EH (cell line): ENCODE measurements at places on chromosomes 4 and X.

DNA sequence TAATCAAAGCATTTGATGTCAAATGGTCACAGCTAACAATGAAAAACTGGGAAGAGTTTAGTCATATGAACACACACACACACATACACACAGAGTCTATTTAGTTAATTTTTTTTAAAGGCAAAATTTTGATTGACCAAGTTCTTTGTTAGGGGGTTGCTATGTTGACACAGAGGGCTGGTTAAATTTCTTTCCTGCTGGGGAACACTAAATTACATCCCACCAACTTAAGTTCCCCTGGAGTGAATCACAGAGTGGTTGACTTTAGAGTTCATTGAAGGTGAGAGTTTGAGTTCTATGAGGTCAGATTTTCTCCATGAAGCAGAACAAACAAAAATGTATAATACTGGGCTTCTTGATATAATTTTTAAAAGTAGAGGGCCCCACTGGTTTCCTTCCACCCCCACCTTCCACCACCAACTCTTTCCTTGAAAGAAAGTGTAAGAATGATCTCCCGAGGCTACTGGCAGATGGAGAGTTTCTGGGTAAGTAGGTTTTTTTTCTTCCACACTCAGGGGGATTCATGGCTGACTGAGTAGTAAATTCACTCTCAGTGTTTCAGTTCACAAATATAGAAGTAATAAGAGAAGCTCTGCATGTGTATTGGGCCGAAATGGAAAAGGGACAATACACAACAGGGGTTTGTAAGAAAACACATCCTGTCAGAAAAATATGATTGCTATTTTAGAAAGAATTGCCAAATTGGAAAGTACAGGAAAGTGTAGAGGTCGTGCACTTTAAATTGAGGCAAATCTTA, 917.0 kb upstream of the LCORL start:
- no peak for DNase-seq

DNA sequence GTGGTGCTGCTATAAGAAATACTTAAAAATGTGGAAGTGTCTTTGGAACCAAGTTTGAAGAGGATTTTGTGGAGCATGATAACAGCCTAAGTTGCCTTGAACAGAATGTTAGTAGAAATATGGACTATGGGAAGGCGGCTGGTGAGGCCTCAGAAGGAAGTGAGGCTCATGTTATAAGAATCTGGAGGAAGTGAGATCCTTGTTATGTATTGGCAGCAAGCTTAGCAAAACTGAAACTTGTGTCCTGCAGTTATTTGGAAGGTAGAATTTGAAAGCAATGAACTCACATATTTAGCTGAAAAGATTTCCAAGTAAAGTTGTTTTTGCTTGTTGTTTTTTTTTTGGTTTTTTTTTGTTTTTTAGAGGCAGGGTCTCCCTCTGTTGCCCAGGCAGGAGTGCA, 13.6 kb upstream of the MED14 start:
- no peak for DNase-seq

DNA sequence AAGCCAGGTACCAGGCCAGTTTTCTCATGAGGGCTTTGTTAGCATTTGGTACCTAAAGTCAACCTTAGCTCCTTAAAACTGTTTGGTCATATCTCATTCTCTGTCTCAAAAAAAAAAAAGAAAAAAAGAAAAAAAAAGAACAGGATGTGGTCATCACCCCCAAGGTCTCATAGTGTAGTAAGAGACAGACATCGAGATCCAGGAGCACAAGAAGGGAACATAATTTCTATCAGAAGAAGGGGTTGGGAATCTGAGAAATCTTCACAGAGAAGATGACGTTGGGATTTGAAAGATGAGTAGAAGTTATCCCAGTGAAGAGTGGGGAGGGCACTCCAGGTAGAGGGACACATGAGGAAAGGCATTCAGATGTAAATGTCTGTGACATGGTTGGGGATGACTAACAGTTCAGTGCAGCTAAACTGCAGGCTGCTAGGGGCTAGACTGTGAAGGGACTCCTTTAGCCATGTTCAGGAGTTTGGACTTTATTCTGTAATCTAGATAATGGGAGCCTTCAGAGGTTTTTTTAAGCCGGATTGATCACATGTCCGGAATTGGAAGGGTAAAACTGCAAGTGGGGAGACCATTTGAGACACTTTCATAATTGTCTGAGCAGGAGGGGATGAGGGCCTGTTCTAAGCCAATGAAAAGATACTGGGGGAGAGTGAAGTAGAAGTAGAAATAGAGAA, 26.9 kb upstream of the GJB1 start:
- no peak for DNase-seq

- DNase-seq, result no peak
These were observed 136.6 kb upstream of the FAM47B start for GRCh38 chrX:34805951-34806350.

GRCh38 chr4:153523164-153523796, 57.1 kb downstream of the TMEM131L start:
- DNase-seq, result no peak

- peak; percentile 90 for DNase-seq
These were observed 7.7 kb upstream of the GABRE start for GRCh38 chrX:151982222-151982621.

GRCh38 chr4:137209240-137209639, 323.1 kb downstream of the PCDH18 start:
- DNase-seq, result no peak

GRCh38 chr4:153684971-153685371, 891 bp downstream of the TLR2 start:
- DNase-seq, result peak; percentile 7

GRCh38 chrX:8245411-8245810, 74.3 kb upstream of the VCX2 start:
- DNase-seq, result no peak

DNA sequence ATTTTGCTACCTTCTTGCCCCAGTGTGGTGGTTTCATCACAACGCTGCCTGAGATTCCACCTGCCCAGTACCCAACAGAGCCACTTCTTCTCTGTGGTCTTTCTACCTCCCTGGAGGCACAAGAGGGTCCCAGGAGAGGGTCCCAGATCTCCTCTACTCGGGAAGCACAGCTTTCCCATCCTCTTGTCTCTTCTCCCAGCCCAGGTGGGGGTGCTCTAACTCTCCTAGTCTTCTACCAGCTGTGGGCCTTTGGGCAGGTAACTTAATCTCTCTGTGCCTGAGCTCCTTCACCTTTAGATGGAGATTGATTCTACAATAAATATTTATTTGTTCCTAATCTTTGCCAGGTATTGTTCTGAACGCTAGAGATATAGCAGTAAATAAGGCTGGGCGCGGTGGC, 1.8 kb upstream of the HPGDS start:
- DNase-seq, result no peak

DNA sequence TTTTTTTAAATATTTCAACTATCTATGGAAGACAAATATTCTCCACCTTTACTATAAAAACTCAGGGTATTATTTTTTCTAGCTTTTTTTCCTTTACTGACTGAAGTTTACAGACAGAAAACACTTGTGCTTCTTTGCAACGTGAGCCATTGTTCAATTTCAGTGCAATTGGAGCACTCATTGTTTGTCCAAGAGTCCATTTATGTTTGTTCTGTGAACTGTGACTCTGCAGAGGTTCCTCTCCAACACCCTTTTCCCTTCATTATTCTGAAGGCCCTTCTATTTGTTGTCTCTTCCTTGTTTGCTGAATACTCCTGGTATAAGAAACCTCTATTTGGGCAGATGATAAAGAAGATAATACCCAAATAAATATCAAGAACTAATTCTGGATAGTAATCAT, 37.4 kb downstream of the DAPP1 start:
- no peak for DNase-seq

- peak; percentile 32 for DNase-seq
These were observed at the start of gene CCDC158 for GRCh38 chr4:76420762-76421581. Gene CCDC158 (minus strand): TSS chr4:76421141. CDS start chr4:76403207, 17,934 bp downstream.

- DNase-seq, result peak; percentile 44
These were observed 7.3 kb upstream of the TMEM185A start for GRCh38 chrX:149638860-149639259.

DNA sequence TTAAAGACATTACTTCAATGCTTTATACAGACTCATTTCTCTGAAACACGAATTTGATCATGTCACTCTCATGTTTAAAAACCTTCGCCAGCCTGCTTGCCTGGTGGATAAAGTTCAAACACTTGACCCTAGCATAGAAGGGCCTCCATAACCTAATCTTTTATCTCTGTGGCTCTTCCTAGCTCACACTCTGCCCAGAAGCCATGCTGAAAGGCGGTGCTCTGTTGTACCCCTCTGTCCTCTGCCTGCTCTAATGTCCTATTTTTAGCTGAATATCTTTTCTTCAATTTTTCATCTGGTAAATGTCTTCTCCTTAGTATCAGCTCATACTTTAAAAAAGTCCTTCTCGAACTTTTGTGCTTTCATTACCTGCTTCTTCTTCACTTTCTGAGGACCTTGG, 302.6 kb upstream of the BOD1L1 start:
- no peak for DNase-seq

- DNase-seq, result peak; percentile 100
These were observed 111.5 kb downstream of the AFAP1 start for GRCh38 chr4:7828011-7828720.

- DNase-seq, result no peak
These were observed 107.9 kb downstream of the ZNF827 start for GRCh38 chr4:145830699-145831098.

DNA sequence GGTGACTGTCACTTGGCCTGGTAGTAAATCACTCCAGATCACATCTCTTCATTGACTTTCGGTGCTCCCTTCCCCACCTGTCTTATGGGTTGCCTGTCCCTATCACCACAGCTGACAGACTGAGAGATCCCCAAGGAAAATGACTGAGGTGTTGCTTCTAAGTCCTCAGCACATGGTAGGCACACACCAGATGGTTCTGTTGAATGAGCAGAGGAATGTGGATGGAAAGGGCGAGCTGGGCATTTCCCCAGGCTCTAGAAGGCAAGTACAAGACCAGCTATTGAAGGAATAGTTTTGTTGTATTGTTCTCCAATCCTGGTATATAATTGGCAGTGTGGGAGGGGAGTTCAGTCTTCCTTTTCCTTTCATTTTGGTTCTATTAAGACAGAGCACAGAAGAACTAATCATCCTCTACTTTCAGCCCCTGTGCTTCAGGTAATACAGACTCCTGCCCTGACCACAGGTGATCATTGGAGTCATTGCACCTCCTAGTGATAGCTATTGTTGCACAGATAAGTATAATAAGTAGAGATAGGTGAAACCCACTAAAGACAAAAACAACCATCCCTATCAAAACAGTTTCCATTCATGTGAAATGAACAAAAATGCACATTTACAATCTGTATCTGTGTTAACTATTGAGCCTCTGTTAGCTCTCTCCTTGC, 158.6 kb downstream of the TRAM1L1 start:
- DNase-seq, result no peak

- DNase-seq, result no peak
These were observed 13.1 kb upstream of the BANK1 start for GRCh38 chr4:101777431-101777830.

GRCh38 chr4:77797239-77797638, 21.9 kb downstream of the CNOT6L start:
- DNase-seq, result peak; percentile 26

DNA sequence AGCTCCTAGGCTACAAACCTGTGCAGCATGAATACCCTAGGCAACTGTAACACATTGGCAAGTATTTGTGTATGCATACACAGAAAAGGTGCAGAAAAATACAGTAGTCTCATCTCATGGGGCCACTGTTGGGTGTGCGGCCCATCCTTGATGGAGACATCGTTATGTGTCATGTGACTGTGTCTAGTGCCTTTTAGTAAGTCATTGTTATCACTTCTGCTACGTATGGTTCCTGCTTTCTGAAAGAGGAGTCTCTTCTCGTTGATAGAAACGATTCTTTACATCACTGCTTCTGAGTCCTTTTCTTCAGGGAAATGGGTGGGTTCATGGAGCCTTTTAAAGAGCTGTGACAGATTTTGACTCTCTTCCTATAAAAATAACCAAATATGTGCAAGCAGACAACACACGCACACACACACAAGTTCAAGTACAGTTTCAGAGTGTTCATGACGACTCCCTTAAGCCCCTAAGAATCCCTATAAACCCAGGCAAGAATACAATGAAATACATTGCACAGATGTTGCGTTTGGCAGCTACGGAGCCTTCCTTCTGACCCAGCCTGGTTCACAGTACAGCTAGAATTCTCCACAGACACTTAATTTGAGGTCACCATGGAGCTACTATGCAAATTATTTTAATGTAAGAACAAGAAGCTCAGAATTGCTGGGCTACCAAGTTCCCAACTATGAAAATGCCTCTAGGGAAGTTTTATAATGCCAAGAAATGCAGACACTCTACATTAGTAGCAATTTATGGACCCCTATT, 10.2 kb upstream of the STK32B start:
- DNase-seq, result no peak

DNA sequence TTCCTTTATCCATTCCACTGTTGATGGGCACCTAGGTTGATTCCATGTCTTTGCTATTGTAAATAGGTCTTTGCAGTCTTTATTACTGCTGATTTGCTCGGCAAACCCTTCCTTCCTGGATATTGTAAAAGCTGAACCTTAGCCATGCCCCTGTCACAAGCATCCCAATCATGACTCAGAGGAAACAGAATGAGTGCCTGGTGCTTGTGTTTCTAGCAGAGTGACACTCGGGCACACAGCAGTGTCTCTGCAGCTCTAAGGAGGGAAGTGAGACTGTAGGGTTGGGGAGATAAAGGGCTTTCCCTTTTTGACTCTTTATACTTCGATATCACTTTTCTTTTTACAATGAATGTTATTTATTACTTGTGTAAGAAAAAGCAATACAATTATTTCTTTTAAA, 83.3 kb downstream of the AKAP4 start:
- DNase-seq, result no peak

GRCh38 chr4:80592950-80593349, 257.4 kb downstream of the CFAP299 start:
- DNase-seq, result no peak

- peak; percentile 16 for DNase-seq
These were observed 70.5 kb downstream of the GRIA2 start for GRCh38 chr4:157291071-157291470.

- DNase-seq, result no peak
These were observed 12.4 kb downstream of the ZBTB49 start for GRCh38 chr4:4302416-4302815.

DNA sequence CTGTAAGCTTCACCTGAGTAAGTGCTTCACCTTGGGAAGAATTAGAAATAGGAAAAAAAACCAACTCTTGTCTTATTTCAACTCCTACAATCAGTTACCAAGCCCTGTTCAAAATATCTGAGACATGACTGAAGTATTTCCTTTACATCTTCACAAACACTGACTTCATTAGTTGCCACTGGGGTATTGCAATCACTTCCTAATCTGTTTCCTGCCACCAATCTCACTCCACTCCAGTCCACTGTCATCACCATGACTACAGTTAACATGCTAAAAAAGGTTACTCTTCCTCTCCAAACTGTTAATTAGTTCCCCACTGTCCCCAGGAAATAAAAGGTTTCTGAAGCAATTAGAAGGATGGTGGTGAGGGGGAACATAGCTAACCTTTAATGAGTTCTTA, 3.3 kb upstream of the SUPT20HL1 start:
- DNase-seq, result peak; percentile 58

DNA sequence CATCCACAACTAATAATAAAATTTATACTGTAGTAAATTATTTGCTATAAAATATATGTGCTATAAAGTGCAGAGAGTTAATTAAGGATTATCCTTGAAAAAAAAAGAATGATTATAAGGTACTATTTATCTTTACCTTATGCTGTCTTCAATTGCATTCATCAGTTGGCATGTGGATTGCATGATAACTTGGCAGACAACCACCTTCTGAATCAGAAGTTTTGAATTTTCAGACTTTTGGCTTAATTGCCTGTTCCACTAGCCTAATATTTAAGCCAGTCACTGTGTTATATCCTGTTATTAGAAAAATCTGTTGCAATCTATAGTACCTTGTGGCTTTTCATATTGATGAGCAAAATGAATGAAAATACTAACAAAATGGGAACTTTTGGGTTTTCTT, 1040.3 kb upstream of the PCDH10 start:
- DNase-seq, result peak; percentile 39
